Activated CD8-positive, alpha-beta memory T cell treated with anti-CD3 and anti-CD28 coated beads for 1 hour (primary cell): ENCODE measurements at places on chromosomes 6 and 20.

DNA sequence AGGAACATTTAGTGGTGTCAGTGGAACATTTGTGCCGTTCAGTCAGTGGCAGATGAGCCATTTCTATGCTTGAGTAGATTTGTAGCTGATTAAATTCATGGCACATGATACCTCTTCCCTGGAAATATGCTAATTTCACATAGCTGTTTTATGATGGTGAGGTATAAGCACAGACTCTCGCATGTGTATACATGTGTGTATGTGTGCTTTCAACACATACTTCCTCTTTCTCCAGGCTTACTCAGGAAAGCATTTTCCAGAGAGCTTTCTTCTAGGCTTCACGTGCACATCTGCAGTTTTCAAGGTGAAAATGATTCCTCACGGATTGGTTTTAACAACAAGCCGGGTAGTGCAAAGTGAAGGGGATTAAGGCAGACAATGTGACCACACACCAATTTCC lies 396.5 kb downstream of the HDGFL1 start:
- no peak for DNase-seq

- no peak for DNase-seq
Measured at GRCh38 chr6:96742702-96743101, 94.6 kb downstream of the GPR63 start.

GRCh38 chr6:154847318-154847717 lies 114.1 kb downstream of the SCAF8 start:
- DNase-seq, result no peak

DNA sequence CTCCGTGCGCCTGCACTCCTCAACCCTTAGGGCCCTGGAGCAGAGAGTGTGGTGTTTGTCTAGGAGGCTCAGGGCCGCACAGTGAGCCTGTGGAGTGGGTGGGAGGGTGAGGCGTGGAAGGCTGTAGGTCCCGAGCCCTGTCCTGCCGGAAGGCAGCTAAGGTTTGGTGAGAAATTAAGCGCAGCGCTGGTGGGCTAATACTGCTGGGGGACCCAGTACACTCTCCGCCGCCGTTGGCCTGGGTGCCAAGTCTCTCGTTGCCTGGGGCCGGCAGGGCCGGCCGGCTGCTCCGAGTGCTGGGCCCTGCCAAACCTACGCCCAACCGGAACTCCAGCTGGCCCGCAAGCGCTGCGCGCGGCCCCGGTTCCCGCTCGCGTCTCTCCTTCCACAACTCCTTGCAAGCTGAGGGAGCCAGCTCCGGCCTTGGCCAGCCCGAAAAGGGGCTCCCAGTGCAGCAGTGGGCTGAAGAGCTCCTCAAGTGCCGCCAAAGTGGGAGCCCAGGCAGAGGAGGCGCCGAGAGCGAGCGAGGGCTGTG lies 40.4 kb upstream of the MCUR1 start:
- no peak for DNase-seq

DNA sequence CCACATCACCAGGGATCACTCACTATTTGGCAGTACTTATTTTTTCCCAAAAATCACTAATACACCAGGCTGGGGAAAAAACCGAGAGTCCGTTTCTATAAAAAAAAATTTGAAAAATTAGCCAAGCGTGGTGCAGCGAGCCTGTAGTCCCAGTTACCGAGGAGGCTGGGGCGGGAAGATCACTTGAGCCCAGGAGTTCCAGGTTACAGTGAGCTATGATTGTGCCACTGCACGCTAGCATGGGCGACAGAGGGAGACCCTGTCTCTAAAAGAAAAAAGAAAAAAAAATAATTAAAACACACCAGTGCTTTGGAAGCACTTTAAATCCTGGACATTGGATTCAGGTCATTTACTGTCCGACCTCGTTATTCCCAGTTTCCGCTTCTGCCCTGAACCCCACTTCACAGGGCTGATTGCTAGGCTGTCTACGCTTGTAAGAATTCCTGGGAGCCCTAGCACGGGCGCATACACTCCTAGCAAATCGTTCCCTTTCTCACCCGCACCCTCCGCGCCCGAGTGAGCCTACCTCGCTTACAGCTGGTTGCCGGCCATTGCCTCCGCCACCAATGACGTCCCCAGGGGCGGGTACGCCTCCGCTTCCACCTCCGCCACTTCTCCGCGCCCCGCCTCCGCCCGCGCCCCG lies at the start of gene TPMT:
Gene TPMT (minus strand): TSS at position 571 of the 643 bp plus-strand sequence. CDS start 5,950 bp downstream, outside the sequence.
- DNase-seq, result no peak

DNA sequence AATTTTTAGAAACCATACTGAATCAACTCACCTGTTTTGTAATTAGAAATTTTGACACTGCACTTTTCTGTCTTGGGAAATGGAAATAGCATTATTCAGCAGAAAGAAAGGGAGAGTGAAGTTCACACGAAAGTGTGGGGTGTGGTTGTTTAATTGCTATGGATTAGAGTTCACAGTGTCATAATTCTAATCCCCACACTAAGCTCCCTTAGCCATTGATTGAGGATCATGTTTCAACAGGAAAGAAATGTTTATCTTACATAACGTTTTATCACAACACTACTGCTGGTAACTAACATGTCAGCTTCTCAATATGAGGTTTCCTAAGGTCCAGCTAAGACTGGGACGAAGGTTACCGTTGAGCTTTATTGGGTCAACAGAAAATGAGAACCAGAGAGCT lies 31.4 kb upstream of the GSTA5 start:
- no peak for DNase-seq

GRCh38 chr6:74050921-74051320 lies 354.9 kb downstream of the CD109 start:
- DNase-seq, result no peak

DNA sequence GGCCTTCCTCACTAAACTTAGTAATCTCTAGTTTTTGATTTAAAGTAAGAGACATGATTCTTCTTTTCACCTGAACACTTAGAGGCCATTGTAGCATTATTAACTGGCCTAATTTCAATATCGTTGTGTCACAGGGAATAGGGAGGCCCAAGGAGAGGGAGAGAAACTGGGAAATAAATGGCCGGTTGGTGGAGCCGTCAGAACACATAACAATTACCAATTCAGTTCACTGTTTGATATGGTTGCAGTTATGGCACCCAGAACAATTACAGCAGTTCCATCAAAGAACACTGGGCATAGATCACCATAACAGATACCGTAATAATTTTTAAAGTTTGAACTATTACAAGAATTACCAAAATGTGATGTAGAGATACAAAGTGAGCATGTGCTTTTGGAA lies 9.1 kb upstream of the GLYATL3 start:
- no peak for DNase-seq

GRCh38 chr6:94041945-94042709 lies 622.8 kb upstream of the EPHA7 start:
- no peak for DNase-seq

- DNase-seq, result no peak
Measured at GRCh38 chr6:113875470-113875869, 18.3 kb downstream of the MARCKS start.

GRCh38 chr20:23643659-23644058 lies 5.9 kb upstream of the CST3 start:
- no peak for DNase-seq

DNA sequence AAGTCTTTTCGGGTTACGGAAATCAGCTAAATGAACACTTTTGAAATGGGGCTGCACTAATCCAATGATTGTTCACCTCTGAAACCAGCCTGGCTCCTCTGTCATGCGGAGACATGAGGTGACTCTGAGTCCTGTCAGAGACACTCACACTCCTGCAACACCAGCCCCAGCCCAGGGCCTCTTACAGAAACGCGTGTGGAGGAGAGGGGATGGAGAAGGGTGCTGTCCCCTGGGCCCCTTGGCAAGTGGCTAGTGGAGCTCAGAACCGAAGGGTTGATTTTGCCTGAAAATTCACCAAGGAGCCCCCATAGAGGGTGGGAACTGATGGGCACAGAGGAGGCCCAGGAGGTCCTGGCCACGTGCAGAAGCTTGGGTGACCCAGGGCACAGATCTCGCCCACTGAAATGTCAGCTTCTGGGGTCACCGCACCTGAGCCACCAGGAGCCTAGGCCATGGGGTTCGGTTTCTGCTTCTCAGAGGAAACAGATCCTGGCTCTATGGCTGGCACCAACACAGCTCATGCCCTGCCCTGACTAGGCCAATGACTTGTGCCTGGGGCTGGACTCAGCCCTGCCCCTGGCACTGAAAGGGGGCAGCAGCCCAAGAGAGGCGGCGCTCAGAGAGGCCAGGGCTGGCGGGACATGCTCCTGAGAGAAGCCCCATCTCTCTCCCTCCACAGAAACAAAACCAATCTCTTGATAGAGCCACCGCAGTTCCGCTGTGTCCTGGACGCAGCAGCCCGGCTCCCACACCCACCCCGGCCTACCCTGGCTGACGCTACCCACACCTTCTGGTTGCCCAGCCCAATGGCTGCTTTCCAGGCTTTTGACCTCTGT lies 144.7 kb downstream of the ERMARD start:
- no peak for DNase-seq

GRCh38 chr6:151693366-151693765 lies 114.1 kb upstream of the ESR1 start:
- DNase-seq, result no peak

GRCh38 chr6:81683912-81684311 lies 68.6 kb downstream of the TENT5A start:
- DNase-seq, result no peak

- peak; percentile 14 for DNase-seq
Measured at GRCh38 chr20:1301031-1301529, 27.9 kb downstream of the SDCBP2 start.

DNA sequence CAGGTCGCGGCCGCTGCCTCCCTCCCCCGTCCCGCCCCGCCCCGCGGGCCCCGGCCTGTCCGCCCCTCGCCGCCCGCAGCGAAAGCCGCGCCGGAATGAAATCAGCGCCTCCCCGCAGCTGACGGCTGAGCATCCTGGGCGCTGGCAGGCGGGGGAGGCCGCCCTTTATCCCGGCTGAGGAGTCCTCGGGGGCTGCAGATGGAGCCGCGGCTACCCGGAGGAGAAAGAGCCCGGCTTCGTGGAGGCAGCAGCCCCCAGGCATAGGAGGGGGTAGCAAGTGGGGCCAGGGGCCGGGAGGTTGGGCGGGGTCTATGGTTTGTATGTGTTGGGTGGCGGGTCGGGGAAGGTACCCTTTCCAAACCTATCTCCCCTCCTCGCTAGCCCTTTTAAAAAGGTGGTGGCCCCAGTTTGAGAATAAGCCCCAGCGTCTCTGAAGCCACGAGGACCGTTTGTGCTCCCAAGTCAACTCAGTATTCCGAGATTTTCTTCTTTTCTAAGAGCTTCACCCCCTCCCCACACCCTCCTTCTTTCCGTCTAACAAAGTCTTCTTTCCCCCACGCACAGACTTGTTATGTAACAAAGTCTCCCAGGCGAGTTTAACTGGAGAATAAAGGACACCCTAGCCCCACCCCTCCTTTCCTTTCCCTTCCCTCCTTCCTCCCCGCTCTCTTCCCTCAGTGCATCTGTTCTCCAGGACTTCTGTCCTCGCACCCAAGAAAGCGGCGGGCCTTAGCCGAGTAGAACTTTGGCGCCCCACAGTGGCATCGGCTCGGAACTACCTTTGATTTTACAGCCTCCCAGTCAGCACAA lies 11.0 kb downstream of the POU3F2 start:
- peak; percentile 43 for DNase-seq

DNA sequence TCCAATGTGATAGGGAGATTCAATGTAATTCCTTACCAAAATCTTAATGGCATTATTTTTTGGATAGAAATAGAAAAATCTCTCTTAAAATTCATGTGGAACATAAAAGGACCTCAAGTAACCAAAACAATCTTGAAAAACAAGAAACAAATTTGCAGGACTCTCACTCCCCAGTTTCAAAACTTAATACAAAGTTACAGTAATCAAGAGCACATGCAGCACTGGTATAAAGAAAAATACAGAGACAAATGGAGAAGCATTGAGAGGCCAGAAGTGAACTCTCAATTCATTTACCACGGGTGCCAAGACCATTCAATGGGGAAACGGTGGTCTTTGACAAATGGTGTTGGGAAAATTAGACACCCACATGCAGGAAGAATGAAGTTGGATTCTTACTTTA lies 7.8 kb upstream of the TSBP1 start:
- no peak for DNase-seq

DNA sequence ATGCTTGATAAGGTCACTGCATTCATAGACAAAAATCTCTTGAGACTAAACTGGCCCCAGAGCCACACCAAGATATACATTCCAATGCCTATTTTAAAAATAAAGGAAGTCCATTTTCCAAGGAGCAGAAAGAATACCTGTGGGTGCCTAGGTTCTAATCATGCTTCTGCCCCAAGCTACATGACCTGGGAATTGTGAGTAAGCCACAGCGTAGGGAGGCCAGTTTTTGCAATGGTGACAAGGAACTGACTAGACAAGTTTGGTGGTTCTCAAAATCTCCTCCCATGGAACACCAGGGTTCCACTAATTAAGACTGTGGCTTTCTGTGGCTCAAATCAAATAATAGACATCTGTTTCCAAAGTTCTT lies 83.3 kb downstream of the GMDS start:
- DNase-seq, result no peak

DNA sequence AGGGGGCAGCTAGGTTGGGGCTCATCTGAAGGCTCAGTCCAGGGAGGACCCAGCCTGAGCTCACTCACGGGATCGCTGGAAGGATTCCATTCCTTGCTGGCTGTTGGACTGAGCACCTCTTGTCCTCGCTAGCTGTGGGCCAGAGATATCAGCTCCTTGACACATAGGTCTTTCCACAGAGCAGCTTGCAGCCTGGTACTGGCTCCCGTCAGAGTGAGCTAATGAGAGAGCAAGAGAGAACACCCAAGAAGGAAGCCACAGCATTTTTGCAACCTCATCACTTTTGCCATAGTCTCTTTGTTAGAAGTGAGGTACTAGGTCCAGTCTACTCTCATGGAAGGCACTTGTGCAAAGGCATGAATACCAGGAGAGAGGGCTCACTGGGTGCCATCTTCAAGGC lies 179.9 kb downstream of the CDC5L start:
- no peak for DNase-seq

- DNase-seq, result no peak
Measured at GRCh38 chr20:57872816-57873409, 163.1 kb upstream of the PMEPA1 start.

GRCh38 chr6:111361648-111362047 lies 121.4 kb downstream of the REV3L start:
- no peak for DNase-seq

DNA sequence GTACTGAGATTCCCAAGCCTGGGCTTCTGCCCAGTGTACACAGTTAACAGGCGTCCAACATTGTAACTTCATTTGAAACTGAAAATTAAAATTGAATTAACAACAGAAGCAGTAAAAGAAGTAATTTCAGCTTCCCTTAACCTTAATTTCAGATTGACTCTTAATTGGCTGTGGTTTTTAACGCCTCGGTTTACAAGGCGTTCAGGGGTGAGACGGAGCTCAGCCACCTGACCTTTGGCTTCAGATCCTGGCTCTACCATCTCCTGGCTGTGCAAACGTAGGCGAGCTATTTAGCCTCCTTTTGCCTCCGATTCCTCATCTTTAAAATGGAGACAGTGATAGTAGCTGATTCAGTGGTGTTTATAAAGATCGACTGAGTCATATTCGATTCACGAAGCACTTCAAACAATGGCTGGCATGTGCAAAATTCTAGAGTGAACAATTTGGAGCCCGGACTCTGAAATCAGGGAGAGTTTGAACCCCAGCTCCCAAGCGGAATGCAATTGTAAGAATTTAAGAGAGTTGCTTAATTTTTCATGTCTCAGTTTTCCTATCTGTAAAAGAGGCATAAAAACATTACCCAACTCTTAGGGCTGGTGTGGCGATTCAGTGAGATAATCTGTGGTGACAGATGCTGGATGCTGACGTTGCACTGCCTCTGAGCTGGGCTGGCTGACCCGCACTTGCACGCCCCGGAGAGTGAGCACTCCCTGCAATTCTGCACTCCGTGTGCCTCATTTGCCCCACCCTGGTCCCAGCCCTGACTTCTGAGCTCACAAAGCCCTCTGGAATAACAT lies 23.5 kb upstream of the OCSTAMP start:
- DNase-seq, result no peak

- DNase-seq, result no peak
Measured at GRCh38 chr6:132973514-132973993, 159.2 kb downstream of the RPS12 start.

- no peak for DNase-seq
Measured at GRCh38 chr20:14481863-14482262, 144.5 kb upstream of the FLRT3 start.
